ENCODE measurements at places on chromosomes 3 and 15.

DNA sequence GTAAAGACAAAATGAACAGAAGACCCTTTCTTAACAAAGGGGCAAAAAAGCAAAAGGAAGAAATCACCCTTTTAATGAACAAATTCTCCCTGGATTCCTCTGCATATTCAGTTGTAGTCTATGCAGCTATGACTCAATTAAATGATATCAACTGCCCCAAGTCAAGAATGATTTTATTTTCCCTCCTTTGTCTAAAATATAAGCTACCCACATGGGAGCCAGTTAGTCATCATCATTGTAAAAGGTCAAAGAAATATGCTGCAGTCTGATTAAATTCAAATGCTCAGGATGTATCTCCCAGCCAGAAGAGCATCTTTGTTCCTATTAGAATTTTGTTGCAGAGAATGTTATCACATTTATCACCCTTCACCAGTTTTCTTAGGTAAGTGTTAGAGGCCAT lies 84.0 kb downstream of the SST start:
- DNase-seq: no peak

- DNase-seq: no peak
Observed at GRCh38 chr15:88020806-88021205, 235.7 kb downstream of the NTRK3 start.

DNA sequence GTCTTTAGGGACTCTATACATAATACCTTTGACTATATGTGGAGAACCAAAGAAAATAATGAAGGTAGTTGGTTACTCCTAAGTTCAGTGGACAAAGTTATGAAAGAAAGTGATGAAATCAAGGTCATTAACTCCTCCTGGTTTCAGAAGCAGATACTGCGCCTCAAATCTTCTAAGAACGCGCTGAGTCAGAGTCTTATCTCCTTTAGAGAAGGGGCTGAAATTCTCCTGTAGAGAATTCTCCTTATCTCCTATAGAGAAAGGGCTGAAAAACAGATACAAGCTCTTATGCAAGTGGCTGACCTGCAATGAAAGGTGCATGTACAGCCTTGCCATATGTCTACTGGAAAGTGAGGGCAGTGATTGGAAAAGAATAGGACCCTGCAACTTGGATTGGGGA lies 824.2 kb downstream of the NSUN3 start:
- DNase-seq: no peak

GRCh38 chr15:36365963-36366362 lies 213.5 kb upstream of the CDIN1 start:
- no peak for DNase-seq

DNA sequence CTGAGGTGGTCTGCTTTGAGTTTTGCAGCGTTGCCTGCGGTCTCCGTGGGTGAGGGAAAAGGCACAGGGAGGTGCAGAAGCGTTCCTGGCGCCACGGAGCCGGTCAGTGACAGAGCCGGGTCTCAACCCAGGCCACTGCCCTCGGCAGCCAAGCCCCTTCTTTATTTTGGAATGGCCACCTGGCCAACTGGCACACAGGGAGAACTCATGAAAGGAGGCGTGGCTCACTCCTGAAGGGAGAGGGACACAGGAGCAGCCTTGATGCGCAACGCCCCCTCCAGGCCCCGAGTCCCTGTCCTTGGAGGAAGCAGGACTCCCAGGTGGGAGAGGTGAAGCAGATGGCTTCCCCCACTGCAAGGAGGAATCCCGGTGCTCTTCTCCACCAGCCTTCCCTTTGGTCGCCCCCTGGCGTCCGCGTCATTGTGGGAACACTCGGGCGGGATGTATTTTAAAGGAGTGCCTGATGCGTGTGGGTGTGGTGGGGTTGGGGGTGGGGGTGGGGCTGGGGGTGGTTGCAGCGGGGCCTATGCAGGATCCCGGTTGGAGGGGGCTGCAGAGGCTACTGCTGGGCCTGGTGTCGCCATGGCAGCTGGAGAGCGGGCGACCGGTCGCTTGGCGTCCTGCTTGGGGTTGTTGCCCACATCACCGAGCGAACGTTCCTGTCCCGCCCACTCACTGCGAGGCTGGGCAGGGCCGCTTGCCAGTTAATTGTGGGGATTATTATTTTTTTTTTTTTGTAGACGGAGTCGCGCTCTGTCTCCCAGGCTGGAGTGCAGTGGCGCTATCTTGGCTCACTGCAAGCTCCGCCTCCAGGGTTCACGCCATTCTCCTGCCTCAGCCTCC lies 32.6 kb downstream of the APBA2 start:
- no peak for DNase-seq

DNA sequence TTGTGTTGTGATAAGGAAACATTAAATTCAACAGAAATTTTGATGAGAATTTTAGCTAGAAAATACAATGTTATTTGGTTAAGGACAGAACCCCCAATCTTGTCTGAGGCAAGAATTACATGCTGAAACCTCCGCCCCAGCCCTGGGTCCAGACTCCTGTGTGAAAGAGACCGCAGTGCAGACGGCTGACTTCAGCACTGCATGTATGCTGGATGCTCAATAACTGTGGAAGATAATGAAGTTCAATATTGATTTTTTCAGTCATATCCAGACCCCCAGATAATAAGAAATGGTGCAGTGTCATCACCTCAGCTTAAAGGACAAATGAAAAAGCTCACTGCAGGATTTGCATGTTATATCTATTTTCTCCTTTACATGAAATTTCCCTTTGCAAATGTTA lies 188.3 kb upstream of the CNTN4 start:
- DNase-seq: no peak

GRCh38 chr15:96924570-96924969 lies 594.1 kb downstream of the NR2F2 start:
- no peak for DNase-seq

DNA sequence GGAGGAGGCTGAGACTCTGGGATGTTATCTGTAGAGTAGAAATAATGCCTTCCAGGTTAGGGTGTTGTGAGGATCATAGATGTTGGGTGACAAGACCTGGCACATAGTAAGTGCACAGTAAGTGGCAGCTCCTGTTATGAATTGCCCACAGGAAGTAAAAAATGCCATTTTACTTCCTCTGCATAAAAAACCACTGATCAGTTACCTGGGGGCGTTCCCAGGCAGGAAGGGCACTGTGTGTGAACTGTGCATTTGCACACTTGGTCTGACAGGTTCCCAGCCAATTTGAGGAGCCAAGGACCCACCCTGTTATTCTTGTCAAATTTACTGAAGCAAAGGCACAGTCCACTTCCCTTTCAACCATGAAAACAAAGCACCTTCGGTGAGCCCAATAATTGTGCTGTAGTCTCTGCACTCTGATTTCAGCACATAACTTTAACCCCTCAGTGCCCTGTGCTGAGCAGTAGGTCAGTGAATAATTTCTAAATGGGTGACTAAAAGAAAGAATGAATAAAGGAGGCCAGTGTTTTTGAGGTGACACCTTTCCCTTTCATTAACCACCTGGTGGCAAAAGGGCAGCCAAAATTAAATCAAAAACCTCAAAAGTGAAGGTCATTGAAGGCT lies 85.8 kb upstream of the ARHGEF3 start:
- DNase-seq: no peak

DNA sequence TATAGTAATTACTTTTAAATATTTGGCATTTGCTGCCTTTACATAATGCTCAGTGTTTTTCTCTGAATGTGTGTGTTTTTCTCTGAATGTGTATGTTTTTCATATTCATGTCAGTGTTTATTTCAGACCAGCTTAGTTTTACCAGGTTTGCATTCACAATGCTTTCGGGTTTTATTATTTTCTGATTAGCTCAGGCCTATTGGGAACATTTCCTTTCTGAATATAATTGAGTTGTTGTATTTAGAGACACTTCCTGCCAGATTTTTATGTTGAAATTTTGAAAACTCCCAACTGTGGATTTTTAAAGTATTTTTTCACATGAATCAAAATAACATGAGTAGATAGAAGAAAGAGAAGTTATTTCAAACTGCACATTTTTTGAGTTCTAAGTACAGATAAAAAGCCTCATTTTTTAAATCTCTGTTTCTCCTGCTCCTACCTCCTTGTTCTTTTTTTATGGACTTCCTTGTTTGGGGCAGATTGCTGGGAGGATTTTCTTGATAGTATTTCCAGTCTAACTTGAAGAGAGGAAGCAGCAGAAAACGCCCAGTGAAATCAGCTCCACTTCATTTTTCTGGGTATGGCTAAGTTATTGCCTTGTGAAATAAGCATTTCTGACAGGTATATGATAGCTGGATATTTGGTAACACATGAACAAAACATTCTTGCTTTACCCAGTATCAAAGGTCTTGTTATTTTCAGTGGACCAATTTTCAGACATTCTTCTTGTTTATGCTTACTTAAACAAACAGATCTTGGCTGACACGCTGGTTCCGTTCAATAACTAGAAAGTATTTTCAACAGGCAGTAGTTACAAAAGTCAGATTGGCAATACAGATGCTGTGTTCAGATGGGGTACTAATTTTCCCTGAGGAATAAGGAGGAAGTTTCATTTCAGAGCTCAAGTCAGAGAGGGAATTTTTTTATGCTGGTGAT lies 70.7 kb downstream of the RIOX2 start:
- no peak for DNase-seq

- no peak for DNase-seq
Observed at GRCh38 chr3:85912980-85913379, 954.2 kb downstream of the CADM2 start.

DNA sequence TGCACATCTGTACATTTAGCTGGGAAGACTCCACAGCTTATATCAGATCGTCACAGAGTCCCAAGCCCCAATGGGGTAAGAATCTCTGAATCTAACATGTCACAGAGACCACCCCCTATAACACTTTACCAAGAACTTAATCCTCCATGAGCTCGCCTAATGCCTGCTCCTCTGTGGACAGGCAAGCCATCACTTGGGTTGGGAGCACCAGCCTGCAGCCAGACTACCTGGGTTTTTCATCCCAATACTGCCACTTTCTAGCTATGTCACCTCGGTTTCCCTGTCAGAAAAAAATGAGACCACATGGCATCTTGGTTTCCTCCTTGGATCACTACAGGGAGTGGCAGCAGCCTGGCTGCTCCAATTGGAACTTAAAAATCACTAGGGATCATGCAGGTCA lies 277.9 kb upstream of the TLE3 start:
- no peak for DNase-seq

DNA sequence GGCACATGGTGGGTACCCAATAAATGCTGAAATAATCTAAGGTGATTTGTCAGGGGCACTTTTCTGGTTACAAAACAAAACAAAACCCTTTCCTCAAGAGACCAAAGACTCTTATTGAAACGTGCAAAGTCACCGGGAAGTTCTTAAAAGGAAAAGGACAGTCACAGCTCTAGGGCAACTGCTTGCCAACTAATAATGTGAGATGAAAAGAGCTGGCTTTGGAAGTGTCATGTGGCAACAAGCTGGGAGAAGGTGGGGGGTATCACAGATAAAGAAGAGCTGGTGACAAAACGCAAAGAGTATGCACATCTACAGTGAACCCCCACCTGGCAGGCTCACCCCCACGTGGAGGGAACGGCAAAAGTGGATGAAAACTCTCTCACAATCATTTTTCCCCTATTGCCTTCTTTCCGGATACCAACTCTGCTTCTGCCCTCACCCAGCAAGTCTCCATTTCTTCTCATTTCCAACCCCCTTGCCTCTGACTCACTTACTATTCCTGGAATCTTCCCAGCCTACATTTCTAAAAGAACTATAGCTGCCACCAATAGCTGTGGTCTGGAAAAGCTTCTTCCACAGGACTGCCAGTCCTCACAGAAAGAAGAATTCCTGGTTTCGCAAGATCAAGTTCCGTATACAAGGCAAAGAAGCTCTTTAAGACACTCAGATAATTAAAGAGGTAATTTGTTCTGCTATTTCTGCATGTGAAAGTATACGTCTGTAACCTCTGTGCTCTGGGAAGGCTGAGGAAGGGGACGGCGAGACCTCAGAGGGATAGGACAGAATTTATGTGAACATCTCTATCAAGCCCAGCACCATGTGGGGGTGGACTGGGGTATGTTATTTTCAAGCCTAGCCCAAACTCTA lies 21.8 kb upstream of the ANPEP start:
- no peak for DNase-seq

DNA sequence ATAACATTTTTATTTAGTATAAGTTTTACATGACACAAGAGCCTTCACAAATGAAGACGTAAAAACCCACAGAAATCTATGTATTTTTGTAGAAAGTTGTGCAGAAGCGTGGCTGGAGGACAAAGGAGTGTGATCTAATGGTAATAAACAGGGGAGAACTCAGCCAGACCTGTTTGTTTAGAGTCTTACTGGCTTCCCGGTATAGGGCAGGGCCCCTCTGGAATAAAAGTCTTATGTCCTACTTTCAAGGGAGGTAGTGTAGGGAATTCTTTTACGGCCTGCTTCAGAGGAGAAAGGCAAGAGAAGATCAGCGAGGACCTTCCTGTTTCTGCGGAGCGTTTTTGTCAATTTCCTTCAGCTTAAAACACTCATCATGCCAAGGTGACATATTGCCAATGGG lies 103.6 kb downstream of the TGFBR2 start:
- DNase-seq: no peak

- DNase-seq: peak; percentile 94
Observed at GRCh38 chr3:170598091-170598502, 12.2 kb upstream of the SLC7A14 start.

GRCh38 chr15:75178938-75179745 lies 22.5 kb upstream of the C15orf39 start:
- no peak for DNase-seq

DNA sequence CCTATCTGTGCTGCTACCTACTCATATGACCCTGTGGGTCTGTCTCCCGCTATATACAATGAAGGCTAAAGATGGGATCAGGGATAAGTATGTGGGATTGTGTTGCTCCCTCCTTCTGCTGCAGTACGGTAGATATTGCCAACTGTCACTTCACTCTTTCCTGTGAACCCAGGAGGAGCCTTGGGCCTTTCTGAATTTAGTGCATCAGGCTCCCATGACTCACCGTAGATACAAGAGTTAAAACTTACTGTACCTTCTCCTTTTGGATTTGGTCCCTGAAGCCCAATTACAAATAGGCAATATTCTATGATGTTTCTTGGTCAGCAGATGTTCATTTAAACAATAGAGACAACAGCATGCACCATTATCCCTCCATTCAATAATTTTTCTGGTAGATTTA lies 27.4 kb downstream of the MITF start:
- no peak for DNase-seq

DNA sequence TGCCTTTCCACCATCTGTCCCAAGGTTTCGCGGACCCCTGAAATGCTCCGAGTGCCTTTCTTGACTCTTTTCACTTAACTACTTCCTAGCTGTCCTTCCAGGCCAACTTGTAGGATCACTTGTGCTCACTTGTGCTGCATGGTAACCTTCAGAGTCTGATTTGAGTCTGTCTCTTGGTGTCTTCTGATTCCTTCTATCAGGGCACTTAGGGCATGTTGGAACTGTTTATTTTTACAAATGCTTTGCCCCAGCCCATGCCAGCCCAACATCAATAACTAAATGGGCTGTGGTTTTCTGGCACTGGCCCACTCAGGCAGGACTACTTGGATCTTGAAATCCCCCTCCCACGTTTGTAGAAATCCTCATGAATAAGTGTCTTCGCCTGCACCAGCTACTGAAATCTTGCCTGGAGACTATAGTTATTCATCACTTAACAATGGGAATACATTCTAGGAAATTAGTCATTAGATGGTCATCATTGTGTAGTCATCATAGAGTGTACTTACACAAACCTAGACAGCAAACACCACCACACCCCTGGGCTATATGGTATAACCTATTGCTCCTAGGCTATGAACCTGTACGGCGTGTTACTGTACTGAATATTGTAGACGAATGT lies 123.1 kb upstream of the STRIT1 start:
- DNase-seq: no peak

- no peak for DNase-seq
Observed at GRCh38 chr15:34330279-34330678, 7.3 kb downstream of the SLC12A6 start.

GRCh38 chr3:32285891-32286290 lies 47.4 kb downstream of the CMTM8 start:
- no peak for DNase-seq

- DNase-seq: no peak
Observed at GRCh38 chr15:25783607-25784540, 79.3 kb downstream of the ATP10A start.

GRCh38 chr3:196414469-196414868 lies 17.8 kb downstream of the UBXN7 start:
- DNase-seq: no peak

Measured in NCI-H1694 treated with DMSO at 0.1 percent for 48 hours (cell line).